ENCODE measurements at places on chromosomes 6 and 20. TPM values are rescaled to one million over a fixed set of nuclear protein-coding genes. Genes with fewer than 3 reads are reported as not detected.

GRCh38 chr6:100343316-100344077 is 121.2 kb downstream of the SIM1 start:
- H3K36me3 ChIP-seq, result no peaks in the 10 kb centered on the region
- peaks cover 7% of the 10 kb centered on the region for H3K4me1 ChIP-seq
- DNase-seq, result peak; percentile 73
- no peaks in the 10 kb centered on the region for H3K27me3 ChIP-seq

- H3K36me3 ChIP-seq, result no peaks in the 10 kb centered on the region
- DNase-seq, result no peak
- H3K4me1 ChIP-seq, result no peaks in the 10 kb centered on the region
- no peak overlapping the region for H3K27ac ChIP-seq
- no peak overlapping the region for H3K4me3 ChIP-seq
- peaks cover 34% of the 10 kb centered on the region for H3K27me3 ChIP-seq
These were observed 6.8 kb upstream of the HLA-B start for GRCh38 chr6:31363811-31364210.

DNA sequence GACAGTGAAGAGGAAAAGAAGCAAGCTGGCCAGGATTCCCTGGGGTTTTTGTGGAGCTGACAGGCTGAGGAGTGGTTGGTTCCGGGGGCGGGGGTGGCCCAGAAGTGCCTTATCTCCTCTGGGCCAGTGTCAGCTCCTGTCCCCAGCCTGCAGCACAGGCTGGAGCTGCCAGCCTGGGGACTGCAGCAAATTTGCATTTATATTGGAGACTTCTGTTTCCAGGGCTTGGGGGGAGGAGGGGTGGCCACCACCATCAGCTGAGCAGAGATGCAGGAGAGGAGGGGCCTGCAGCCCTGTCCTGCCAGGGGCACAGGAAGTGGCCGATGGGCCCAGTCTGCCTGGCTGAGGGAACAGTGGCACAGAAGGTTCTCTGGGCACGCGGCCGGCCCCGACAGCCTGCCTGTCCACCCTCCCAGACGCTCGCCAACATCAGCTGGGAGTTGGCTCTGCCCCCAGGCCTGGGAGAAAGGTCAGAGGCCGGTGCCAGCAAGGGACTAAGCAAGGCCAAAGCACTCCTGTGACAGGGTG is 24.3 kb upstream of the SCRT2 start:
- H3K27me3 ChIP-seq, result peaks cover 20% of the 10 kb centered on the region
- no peaks in the 10 kb centered on the region for H3K36me3 ChIP-seq
- H3K4me3 ChIP-seq, result no peak overlapping the region

DNA sequence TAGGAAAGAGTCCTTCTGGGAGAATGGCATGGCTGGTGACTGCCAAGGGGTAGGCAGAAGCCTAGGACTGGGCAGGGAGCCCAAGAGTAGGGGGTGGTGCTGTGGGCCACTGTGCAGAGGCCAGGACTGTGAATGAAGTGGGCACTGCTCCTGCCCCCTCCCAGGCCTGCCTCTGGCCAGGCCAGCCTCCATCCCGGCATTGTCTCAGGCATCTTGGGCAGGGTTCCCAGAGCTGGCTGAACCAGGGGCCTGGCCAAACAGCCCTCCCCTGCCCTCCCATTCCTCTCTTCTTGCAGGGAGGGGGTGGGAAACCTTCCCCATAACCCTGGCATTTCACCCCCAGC is 81.6 kb downstream of the MRPL14 start:
- no peaks in the 10 kb centered on the region for H3K36me3 ChIP-seq
- no peaks in the 10 kb centered on the region for H3K27me3 ChIP-seq
- H3K4me1 ChIP-seq, result peaks cover 53% of the 10 kb centered on the region
- no peak overlapping the region for H3K27ac ChIP-seq
- no peak overlapping the region for H3K4me3 ChIP-seq

- H3K27me3 ChIP-seq, result peaks cover 20% of the 10 kb centered on the region
- no peak overlapping the region for H3K4me3 ChIP-seq
- no peak overlapping the region for H3K27ac ChIP-seq
- no peaks in the 10 kb centered on the region for H3K4me1 ChIP-seq
- DNase-seq, result no peak
- no peaks in the 10 kb centered on the region for H3K36me3 ChIP-seq
These were observed 71.5 kb downstream of the DLGAP4 start for GRCh38 chr20:36377348-36378326.

DNA sequence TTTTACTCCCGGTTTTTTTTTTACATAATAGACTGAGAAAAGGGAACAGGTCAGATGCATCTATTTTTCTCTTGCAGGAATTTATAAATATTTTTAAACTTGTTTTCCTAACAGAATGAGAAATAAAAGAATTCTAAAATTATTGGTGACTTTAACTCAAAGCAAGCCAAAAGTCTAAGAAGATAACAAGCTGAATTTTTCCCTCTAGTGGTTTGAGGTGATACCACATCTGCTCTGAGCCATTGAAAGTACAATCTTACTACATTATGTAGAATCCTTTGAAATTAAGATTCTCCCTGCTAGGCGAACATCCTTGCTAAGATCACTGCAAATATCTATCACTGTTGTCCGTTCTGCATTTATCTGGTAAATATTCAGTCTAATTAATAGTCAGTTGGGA is 10.7 kb upstream of the STMND1 start:
- H3K27ac ChIP-seq, result no peak overlapping the region
- no peaks in the 10 kb centered on the region for H3K4me1 ChIP-seq

- DNase-seq, result peak; percentile 80
- no peak overlapping the region for H3K4me3 ChIP-seq
- H3K27me3 ChIP-seq, result no peaks in the 10 kb centered on the region
- H3K36me3 ChIP-seq, result no peaks in the 10 kb centered on the region
These were observed 91.5 kb upstream of the SASH1 start for GRCh38 chr6:148250975-148251685.

DNA sequence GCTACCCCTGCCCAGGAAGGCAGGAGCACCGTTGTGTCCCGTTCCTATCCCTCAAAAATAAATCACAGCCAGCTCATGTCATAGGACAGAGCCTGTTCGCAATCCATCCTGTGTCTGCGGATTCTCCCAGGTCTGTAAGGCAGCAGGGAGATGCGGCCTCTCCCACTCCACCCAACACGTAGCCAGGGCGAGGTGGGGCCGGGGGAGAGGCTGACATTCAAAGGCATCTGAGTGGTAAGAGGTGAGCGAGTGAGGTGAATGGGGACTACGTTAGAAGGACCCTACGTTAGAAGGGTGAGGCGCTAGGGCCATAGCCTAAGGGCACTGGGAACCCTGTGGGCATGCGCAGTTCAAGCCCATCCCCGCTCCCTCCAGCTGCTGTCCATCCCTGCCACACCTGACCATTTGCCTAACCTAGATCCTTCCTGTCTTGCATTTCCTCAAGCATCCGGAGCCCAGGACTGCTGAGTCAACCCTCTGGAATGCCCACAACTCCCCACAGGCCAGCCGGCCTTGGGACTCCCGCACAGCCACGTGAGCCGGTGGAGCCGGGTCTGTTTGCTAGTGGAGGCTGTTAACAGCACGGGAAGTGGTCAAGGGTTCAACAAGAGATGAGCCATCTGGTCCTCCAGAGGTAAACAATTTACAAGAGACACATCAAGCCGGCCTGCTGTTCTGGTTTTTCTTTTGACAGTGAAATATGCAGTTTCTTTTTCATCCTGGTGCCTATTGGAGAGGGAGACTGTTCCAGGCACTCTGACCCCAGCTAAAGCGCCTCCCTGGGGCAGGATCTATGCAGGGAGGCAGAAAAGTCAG is 45.9 kb downstream of the RIPOR3 start:
- peak; percentile 100 for DNase-seq
- H3K4me3 ChIP-seq, result no peak overlapping the region
- H3K4me1 ChIP-seq, result peaks cover 19% of the 10 kb centered on the region
- H3K27ac ChIP-seq, result peak overlapping the region; percentile 98
- no peaks in the 10 kb centered on the region for H3K27me3 ChIP-seq

- H3K36me3 ChIP-seq, result no peaks in the 10 kb centered on the region
- no peak overlapping the region for H3K4me3 ChIP-seq
- peak; percentile 61 for DNase-seq
- no peaks in the 10 kb centered on the region for H3K27me3 ChIP-seq
These were observed 31.7 kb upstream of the SCUBE3 start for GRCh38 chr6:35181933-35182612.

DNA sequence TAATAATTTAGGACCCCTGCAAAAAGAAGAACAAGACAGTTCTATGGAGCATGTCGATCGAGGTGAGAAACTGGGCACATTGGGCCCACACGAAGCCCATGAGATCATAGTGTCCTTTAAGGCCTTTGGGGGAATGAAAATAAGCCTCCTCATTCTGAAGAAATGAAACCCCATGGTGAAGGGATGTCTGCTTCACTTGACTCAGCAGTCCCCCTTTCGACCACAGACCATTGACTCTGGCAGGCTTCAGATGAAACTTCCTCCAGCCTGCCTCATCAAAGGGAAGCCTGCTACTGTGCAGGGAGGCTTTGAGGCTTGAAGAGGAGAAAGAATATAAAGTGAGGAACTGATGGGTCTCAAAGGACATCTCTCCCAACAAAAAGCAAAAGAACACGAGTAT is 144.2 kb upstream of the FBXL4 start:
- H3K27me3 ChIP-seq, result no peaks in the 10 kb centered on the region
- H3K4me1 ChIP-seq, result no peaks in the 10 kb centered on the region
- DNase-seq, result no peak
- H3K27ac ChIP-seq, result no peak overlapping the region
- H3K4me3 ChIP-seq, result no peak overlapping the region

GRCh38 chr20:63497946-63498935 is 642 bp downstream of the EEF1A2 start:
- peak; percentile 36 for DNase-seq
- peaks cover 26% of the 10 kb centered on the region for H3K27me3 ChIP-seq
- H3K4me1 ChIP-seq, result 0 out of 2 replicates have a peak, but pooled peaks cover 3% of the 10 kb centered on the region
- H3K27ac ChIP-seq, result no peak overlapping the region
- peak overlapping the region; percentile 17 for H3K4me3 ChIP-seq

- H3K4me1 ChIP-seq, result peaks cover 2% of the 10 kb centered on the region
- no peaks in the 10 kb centered on the region for H3K36me3 ChIP-seq
- no peak for DNase-seq
- H3K27me3 ChIP-seq, result no peaks in the 10 kb centered on the region
These were observed 81.7 kb downstream of the TOX2 start for GRCh38 chr20:43996240-43996930.

GRCh38 chr6:8085053-8085511 is 17.3 kb downstream of the EEF1E1 start:
- no peak overlapping the region for H3K4me3 ChIP-seq
- DNase-seq, result peak; percentile 95
- H3K4me1 ChIP-seq, result peaks cover 20% of the 10 kb centered on the region
- peaks cover 16% of the 10 kb centered on the region for H3K36me3 ChIP-seq

DNA sequence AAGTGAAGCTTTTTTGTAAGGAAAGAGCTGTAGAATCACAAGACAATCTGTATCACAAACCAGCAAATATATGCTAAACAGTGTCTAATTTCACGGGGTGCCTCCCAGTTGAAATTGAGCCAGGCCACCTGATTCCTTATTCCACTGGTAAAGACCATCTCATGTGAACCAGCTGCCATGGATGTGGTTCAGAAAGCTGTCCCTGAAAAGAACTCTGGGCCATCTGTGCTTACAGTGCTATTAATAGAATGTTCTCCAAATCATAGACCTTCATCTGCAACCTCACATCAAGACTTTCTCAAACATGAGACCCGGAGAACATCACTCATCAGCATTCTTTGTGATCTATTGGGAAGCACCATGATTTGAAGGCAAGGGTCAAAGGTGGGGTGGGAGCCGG is 89.7 kb downstream of the FBXO5 start:
- H3K36me3 ChIP-seq, result no peaks in the 10 kb centered on the region
- no peak overlapping the region for H3K4me3 ChIP-seq
- no peak for DNase-seq
- H3K27ac ChIP-seq, result no peak overlapping the region
- H3K27me3 ChIP-seq, result no peaks in the 10 kb centered on the region

- no peaks in the 10 kb centered on the region for H3K36me3 ChIP-seq
- H3K27ac ChIP-seq, result no peak overlapping the region
- no peak overlapping the region for H3K4me3 ChIP-seq
- H3K4me1 ChIP-seq, result no peaks in the 10 kb centered on the region
- H3K27me3 ChIP-seq, result no peaks in the 10 kb centered on the region
- no peak for DNase-seq
These were observed 26.5 kb upstream of the CNKSR3 start for GRCh38 chr6:154536999-154537398.

GRCh38 chr6:21382821-21383449 is 210.6 kb upstream of the SOX4 start:
- H3K4me3 ChIP-seq, result no peak overlapping the region
- H3K36me3 ChIP-seq, result no peaks in the 10 kb centered on the region
- no peaks in the 10 kb centered on the region for H3K27me3 ChIP-seq
- no peak overlapping the region for H3K27ac ChIP-seq

DNA sequence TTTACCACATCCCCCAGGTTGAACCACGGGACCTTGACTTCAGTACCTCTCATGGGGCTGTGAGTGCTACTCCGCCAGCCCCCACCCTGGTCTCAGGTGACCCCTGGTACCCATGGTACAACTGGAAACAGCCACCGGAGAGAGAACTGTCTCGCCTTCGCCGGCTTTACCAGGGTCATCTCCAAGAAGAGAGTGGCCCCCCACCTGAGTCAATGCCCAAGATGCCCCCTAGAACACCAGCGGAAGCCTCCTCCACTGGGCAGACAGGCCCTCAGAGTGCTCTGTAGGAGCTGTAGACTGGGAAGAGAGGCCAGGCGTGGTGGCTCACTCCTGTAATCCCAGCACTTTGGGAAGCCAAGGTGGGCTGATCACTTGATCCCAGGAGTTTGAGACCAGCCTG is 1.2 kb upstream of the ATAT1 start:
- H3K27me3 ChIP-seq, result no peaks in the 10 kb centered on the region
- no peak overlapping the region for H3K27ac ChIP-seq
- no peak overlapping the region for H3K4me3 ChIP-seq

DNA sequence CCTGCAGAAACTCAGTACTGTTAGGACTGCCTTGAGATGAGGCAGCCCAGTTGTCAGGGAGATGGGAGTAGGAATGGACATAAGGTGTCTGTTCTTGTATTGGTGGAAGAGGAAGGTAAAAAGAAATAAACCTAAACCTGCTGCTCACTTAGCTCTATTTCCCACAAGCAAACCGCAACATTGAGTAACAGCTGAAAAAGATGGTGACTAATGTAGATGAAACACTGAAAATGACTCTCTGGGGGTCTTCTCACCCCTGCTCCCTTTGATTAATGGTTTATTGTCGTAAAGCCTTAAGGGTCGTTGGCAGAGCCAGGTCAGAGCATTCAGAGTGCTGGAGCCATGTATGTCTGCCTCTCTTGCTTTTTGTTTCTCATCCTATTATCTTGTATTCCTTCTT is 87.5 kb downstream of the FOXO3 start:
- DNase-seq, result no peak
- no peaks in the 10 kb centered on the region for H3K27me3 ChIP-seq
- H3K27ac ChIP-seq, result no peak overlapping the region
- H3K36me3 ChIP-seq, result peaks cover 3% of the 10 kb centered on the region
- H3K4me3 ChIP-seq, result no peak overlapping the region

- no peak overlapping the region for H3K4me3 ChIP-seq
- no peaks in the 10 kb centered on the region for H3K4me1 ChIP-seq
These were observed 607.2 kb downstream of the QKI start for GRCh38 chr6:164021589-164022250.

Gene STMN3
- polyA plus RNA-seq, result 67.4 TPM

Gene GTSF1L
- polyA plus RNA-seq, result not detected

Gene SLC52A3
- not detected for polyA plus RNA-seq

Gene NUP43
- polyA plus RNA-seq, result 14.2 TPM

Gene BFSP1
- polyA plus RNA-seq, result 1.1 TPM

Gene HLA-DQB1
- polyA plus RNA-seq, result not detected

Gene DCBLD1
- polyA plus RNA-seq, result 20.1 TPM

Gene HIVEP1
- polyA plus RNA-seq, result 14.4 TPM

Gene BMP6
- polyA plus RNA-seq, result 0.19 TPM

Gene ZSCAN26
- 13.1 TPM for polyA plus RNA-seq

Gene TBXT
- not detected for polyA plus RNA-seq

Gene ZSCAN16
- 1.8 TPM for polyA plus RNA-seq

Gene LAMA2
- polyA plus RNA-seq, result 8.9 TPM

Gene FAM83C
- 0.02 TPM for polyA plus RNA-seq

Gene HUS1B
- polyA plus RNA-seq, result 0.39 TPM

Gene OXT
- polyA plus RNA-seq, result not detected

Gene EPPIN
- not detected for polyA plus RNA-seq
